Activated gamma-delta T cell treated with anti-CD3 and anti-CD28 coated beads, Interleukin-2, amount 50 U/mL, for 16 hours (primary cell): ENCODE measurements at places on chromosomes 5 and 9.

DNA sequence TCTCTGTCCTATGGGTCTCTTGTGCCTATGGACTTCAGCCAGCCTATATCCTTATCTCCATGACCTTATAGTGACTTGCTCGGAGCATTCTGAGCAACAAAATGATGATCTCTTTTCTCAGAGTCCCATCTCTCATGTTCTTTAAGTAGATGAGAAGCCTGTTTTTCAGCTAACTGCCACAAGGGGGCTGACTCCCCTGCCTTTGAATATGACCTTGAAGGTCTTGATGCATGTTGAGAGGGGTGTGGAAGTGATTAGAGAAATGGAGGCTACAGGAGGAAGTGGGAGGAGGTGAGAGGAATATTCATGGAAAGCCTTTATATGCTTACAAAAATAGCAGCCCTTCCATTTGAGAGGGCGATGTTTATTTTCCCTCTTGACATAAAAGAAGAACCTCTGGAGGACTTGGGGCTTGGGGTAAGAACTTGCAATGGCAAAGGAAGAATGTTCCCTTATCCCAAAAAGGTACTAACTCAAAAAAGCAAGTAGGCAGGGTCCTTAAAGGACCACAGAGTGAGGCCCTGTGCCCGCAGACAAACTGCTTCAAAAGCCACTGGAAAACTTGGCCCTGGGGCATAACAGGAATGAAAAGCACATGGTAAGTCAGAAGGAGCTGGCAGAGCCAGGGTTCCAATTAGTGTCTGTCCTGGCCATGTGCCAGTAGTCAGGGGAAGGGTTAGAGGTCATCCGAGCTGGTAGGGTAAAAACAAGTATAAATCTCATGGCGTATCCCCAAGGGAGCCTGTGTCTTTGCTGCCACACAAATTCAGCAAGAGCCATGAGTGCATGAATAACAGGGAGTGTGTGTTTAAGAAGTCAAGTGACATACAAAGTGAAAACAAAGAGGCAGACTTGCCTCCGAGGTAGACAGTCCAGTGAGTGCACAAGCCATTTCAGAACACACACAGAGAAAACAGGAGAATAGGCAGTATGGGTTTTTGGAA is 39.1 kb downstream of the FGD3 start:
- DNase-seq, result peak; percentile 43

GRCh38 chr9:104905931-104906330 is 22.0 kb downstream of the ABCA1 start:
- DNase-seq, result no peak

GRCh38 chr5:107937651-107938355 is 267.1 kb upstream of the EFNA5 start:
- DNase-seq, result no peak

DNA sequence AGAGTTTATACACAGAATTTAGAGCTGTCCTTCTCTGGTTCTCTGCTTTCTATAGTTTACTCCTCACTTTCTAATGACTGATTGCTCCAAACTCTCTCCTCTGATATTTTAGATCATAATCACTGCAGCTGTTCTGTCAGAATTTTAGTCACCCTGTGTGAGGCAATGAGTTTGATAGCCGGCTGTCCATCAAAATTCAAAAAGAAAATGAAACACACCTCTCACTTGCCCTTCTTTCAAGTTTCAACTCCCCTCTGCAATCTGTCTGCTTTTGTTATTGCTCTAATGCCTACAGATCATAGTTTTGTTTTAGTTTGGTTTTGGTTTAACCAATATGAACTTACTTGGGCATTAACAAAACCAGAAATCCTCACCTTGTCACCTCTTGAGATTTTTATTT is 23.3 kb upstream of the ABLIM3 start:
- no peak for DNase-seq

GRCh38 chr9:2012347-2012746 is 2.8 kb upstream of the SMARCA2 start:
- no peak for DNase-seq

- no peak for DNase-seq
Measured at GRCh38 chr5:136666970-136667620, 301.8 kb upstream of the TRPC7 start.

GRCh38 chr9:72041369-72041768 is 19.0 kb downstream of the C9orf57 start:
- no peak for DNase-seq

GRCh38 chr5:59000211-59000610 is 417.3 kb downstream of the RAB3C start:
- DNase-seq, result no peak

DNA sequence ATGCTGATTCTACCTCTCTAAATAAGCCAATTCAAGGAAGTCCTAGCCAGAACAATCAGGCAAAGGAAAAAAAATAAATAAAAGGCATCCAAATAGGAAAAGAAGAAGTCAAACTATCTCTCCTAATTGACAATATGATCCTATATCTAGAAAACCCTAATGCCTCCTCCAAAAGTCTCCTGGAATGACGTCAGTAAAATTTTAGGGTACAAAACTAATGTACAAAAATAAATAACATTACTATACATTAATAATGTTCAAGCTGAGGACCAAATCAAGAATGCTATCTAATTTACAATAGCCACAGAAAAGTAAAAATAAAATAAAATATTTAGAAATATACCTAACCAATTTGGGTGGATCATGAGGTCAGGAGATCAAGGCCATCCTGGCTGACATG is 33.8 kb upstream of the C6 start:
- no peak for DNase-seq

DNA sequence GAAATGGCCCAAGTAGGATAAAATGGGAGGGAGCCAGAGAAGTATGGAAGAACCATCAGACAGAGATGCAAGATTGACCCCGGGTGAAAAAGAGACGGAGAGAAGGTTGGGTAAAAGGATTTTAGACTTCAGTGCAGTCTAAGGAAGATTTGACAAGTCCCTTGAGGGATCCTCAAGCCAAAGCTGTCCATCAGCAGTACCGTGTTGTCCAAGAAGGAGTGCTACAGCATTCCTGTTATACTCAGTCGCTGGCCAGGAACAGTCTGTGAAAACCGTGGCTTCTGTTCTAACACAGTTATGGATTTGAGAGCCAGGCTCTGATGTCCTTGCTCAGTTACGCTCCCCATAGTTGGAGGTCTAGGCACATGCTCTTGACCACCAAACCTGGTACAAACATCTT is 383.9 kb upstream of the DAB2 start:
- DNase-seq, result no peak

- DNase-seq, result no peak
Measured at GRCh38 chr5:125150041-125150669, 403.7 kb upstream of the ZNF608 start.

GRCh38 chr9:97969014-97969413 is 14.1 kb upstream of the ANP32B start:
- no peak for DNase-seq

DNA sequence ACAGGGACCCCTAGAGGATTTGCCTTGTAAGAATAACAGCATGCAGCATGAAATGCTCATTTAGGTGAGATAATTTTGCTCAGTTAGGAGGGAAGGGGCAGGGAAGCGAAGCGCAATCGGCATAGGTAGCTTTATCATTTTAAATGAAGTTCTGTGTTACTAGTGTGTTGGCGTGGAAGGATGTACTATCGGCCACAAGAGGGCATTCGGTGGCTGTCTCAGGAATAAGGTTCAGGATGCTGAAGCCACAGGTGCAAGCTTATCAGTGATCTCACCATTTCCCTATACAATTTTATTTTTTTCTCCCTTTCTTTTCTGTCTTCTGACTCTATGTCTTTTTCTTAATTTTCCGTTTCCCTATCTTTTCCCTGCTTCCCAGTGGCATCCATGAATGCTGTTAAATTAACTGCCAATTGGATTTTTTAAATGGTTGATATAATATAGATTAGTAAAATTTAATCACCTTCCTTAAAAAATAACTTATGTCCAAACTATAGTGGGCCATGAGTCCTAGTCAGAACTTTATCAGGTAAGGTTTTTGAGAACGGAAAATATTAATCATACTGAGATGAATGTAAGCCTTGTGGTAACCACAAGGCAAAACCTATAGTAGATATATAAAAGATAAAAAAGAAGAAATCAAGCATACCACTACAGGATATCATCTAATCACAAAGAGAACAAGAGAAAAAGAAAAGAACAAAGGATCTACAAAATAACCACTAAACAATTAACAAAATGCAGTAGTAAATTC is 1.2 kb upstream of the INSL6 start:
- DNase-seq, result peak; percentile 30

DNA sequence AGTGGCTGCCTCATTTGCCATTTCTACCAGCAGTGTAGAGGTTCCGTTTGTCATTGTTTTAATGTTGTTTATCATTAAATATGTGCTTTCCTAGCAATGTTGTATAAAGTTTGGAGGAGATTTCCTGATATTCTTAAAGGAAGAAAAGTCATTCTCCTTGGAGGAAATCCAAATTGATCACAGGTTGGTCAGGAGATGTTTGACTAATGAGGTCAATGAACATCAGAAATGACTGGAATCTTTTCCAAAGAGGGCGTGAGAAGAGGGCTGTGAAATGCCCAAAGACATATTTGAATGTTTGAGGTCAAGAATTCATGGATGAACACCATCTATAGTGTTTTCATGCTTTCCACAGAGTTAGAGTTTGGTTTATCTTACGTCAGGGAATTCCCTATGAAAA is 471.3 kb downstream of the MAT2B start:
- DNase-seq, result no peak

DNA sequence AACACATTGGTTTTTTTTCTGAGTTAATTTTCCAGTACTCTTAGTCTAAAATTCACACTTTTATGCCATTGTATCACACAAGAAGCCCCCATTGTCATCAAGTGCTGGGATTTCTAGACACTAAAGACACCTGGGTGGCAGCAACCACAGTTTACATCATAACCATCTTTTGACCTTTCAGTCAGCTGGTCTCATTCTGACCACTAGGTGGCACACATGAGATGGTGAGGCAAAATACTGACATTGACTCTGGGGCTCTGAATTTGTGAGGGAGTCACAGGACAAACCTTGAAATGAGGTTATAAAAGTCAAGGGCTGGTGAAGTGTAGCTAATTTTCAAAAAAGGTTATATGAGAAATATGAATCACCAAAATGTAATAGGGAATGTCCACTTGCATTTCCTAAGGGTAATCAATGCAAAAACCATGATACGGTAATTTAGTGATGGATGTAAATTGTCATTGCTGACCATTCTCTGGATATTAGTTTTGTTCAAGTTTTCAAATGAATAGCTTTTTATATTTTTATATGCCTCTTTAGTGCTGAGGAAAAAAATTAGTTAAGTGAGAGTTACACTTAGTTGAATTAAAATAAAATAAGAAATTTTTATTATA is 229.4 kb downstream of the DMAC1 start:
- peak; percentile 53 for DNase-seq

- no peak for DNase-seq
Measured at GRCh38 chr5:136285096-136285855, 80.1 kb downstream of the TRPC7 start.

DNA sequence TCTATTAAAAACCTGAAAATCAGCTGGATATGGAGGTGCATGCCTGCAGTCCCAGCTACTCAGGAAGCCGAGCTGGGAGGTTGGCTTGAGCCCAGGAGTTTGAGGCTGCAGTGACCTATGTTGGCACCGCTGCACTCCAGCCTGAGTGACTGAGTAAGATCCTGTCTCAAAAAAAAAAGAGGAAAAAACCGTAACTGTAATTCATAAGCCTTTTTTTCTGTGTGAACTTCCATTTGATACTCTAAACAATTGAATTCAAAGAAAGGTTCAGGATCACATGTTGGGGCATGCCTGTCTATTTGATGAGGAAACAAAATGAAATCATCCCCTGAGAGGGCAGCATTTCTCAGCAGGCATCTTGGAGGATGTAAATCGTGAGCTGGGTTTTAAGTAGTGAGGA is 38.8 kb downstream of the ITGA2 start:
- DNase-seq, result no peak

DNA sequence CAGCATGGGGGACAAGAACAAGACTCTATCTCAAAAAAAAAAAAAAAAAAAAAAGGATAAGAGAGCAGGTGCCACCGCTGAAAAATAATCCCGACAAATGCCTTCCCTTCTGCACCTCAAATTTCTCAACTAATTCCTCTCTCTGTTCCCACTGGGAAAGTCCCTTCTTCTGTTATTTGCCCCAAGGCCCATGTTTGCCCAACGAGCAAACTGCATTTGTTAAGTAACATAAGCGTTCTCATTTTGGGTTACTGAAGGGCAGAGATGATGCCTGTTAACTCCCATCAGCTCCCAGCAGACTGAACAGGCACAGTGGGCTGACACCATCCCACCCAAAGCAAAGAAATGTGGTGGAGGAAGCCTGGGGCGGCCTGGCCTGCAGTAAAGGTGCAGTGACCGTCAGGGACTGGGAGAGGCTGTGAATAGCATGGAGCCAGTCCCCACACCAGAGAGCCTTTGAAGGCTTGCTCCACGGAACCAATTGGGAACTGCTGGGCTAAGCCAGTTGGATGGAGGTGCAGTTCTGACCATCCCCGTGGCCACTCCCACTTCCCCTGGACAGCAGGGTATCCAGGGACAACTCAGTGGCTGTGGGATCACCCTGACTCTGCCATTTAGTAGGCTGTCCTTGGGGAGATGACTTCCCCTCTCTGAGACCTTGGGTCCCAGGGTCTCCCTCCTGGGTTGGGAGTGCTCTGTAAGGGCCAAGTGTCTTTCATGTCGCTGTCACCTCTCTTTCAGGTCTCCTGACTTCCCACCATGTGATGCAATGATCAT is 149.7 kb upstream of the IER5L start:
- no peak for DNase-seq

- DNase-seq, result peak; percentile 47
Measured at GRCh38 chr9:127930231-127931091, at the start of gene PIP5KL1. PIP5KL1 (minus strand) TSS chr9:127930777; CDS start chr9:127930752, 25 bp downstream.

DNA sequence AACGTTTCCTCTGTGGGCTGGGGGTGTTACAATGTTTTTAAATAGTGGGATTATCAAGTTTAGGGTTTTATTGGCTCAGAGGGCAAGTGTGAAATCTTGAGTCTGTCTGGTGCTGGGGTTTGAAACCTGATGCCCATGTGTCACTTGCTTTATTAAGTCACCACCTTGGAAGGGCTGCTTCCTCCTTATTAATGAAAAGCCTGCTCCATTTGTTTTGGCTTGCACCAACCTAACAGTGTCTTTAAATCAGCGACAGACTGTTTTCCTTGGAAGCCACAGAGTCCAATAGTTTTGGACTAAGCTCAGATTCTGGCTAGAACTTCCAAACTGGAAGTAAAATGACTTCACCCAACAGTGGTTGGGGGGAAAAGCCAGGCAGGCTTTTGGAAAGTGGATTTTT is 10.7 kb upstream of the PALM2AKAP2 start:
- no peak for DNase-seq

GRCh38 chr5:150001660-150002486 is 1.3 kb downstream of the HMGXB3 start:
- DNase-seq, result peak; percentile 42

DNA sequence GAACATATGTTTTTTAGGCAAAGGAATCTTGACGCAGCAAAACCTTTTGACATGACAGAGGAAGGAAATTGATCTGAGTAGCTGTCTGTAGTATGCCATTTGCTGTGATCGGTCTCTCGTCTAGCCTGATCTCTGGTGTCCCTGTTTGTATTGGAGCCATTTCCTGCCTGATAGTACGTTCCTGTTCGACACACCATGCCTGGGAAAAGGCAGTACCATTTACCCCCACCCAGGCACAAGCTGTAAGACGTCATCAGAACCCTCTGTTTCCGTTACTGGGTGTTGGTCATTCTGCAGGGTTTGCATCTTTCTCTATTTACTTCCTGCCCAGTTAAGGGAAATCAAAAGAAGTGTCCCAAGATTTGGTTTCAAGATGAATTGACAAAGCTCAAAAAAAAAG is 129.7 kb downstream of the CEMIP2 start:
- DNase-seq, result no peak

GRCh38 chr9:136686794-136687711 is at the start of gene AGPAT2:
AGPAT2 (minus strand) TSS chr9:136687457; CDS start chr9:136687357, 100 bp downstream.
- peak; percentile 35 for DNase-seq
